ENCODE measurements at places on chromosomes 7 and 10.

DNA sequence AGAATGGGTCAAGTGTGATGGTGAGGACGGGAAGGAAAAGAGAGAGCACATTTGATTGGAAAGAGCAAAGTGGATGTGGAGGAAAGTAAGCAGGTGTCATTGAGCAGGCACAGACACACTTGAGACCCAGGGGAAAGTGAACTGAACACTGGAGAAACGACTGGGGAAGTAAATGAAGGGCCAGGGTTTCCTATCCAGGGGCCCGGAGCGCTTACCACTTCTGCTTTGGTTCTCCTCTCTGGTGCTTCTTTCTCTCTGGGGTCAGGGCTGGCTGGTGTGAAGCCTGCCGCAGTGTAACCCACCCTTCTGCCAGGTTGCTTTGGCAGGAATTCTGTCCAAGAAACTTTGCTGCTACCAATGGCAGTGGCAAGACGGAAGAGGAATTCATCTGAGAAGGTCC is 219.3 kb downstream of the SKAP2 start:
- no peak for DNase-seq

DNA sequence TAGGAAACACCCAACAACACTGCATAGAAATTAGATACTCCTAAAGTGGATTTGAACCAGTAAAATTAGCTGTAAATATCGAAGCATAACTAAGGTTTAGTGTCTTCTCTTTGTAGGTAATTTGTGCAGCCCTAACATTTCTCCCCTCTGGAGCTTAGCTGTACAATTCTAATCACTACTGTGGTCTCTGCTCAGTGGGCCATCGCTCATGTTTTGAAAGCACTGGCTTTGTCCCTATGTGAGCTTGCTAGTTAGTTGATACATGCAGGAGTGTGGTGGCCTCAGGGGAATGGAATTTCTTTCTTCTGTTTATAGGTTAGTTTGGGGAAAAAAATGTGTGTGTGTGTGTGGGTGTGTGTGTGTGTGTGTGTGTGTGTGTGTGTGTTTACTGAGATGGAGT is 373.1 kb downstream of the DPP6 start:
- no peak for DNase-seq

- DNase-seq: no peak
Observed at GRCh38 chr10:130215931-130216231, 79.7 kb downstream of the GLRX3 start.

DNA sequence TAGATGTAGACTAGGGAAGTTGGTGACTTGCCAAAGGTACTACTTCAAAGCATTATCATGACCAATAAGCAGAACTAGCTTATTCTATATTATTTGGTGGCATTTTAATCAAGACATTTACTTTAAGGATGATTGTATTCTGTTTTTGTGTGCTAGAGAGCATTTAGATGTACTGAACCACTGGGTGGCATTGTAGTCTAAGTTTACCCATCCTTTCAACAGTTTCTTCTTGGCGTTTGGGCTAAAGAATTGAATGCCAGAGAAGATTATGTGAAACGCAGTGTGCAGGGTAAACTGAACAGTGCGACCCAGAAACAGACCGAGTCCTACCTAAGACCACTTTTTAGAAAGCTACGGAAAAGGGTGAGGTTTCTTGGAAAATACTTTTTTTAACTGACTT is 26.8 kb downstream of the PRPF18 start:
- no peak for DNase-seq

DNA sequence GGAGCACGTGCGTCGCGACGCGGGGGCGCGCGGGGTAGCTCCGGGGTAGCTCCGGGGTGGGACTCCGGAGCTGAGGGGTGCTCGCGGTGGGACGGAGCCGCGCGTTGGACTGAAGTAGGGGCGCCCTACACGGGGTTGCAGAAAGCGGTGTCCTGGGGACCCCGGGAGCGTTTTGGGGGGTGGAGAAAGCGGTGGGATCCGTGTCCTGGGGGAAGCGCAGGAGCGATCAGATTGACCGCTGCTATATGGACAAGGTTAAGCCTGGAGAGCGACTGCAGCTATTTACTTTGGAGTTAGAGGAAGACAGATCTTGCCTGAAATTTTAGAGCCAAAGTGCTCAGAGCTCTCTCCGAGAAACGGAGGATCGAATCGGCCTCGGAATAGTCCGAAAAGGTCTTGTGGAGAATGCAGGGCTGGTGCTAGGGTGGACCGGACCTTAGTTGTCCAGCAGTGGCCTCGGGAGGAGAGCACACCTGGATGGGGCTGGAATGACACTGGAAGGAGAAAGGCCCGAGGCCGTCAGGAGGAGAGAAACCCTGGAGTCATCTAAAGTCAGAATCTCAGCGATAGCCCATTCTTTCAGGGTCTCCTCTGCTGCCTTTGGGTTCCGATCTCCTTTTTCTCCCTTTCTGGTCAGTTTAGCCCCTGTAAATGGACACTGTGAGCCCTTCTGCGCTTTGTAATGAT is 564 bp downstream of the PDSS1 start:
- DNase-seq: no peak

DNA sequence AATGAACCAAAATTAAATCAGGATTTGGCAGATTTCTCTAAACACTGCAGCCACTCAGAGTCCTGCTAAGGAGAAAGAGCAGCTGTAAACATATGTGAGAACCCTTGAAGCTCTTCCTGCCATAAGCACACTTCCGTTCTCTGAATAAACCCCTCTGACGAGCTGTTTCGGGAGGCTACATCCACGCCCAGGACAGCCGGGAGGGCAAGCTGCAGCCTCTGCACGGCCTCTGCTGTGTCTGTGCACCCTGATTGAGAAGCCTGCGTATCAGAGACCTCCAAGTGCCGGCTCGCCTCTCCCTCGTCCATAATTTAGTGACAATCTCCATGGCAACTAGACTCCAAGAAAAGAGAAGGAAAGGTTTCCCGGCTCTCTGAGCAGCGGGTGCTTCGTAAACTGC is 114.4 kb downstream of the PTPRN2 start:
- DNase-seq: no peak

GRCh38 chr10:57699944-57700343 is 567.8 kb downstream of the IPMK start:
- no peak for DNase-seq

GRCh38 chr7:16627236-16627635 is 18.3 kb downstream of the ANKMY2 start:
- no peak for DNase-seq

DNA sequence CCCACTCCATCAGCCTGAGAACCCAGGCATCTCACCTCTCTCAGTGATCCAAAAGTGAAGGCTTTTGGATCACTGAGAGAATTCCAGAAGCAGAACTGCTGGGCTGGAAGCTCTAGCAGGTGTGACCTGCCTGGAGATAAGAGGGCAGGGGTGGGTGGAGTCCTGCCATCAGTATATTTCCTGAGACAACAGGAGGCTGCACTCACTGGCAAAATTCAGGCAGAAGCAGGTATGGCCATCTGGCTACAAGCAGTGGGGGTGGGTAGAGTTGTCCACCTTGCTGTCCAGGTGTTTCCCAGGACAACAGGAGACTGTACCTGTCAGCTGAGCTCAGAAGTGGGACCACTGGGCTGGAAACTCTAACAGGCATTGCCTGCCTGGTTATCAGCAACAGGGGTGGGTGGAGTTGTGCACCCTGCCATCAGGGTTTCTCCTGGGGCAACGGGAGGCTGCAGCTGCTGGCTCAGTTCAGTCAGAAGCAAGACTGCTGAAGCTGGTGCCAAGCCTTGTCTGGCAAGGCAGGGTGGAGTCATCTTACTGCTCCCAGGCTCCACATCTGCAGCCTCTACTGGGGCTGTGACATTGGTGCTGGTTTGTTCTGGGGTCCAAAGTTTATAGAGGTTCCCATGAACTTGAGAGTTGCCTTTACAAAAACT is 47.2 kb upstream of the SFTPD start:
- DNase-seq: no peak

DNA sequence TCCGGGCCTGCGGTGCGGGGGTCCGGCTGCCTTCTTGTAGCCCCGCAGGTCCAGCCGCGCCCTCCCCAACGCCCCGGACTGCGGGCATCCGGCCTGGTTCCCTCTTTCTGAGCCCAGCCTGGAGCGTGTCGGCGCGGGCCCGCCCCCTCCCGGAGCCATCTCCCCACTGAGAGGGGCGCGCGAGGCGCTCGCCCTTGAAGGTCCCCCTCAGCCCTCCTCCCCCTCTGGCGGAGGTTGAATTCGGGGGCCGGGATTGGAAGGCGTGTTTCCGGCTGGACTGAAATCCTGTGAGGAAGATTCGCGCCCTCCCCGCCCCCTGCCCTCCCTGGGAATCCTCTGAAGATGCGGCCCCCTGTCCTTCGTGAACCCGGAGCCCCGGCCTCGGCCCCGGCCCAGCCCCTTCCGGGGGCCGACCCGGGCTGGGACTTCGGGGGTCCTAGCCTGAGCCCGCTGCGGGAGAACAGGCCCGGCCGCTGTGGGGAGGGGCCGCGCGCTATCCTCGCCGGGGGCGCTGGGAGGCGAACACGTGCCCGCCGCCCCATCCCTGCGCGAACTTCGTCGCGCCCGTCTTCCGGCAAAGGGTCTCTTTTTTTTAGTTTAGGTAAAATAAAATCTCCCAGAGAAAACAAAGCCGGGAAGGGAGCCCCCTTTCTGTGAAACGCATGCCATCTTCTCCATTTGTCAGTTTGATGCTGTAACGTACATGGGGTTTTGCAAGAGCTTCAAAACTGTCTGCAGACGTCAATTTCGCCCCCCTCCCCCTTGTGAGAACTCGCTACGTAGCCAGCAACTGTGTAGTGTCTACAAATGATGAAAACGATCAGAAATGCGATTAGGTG is 636 bp downstream of the PDCD4 start:
- DNase-seq: no peak

DNA sequence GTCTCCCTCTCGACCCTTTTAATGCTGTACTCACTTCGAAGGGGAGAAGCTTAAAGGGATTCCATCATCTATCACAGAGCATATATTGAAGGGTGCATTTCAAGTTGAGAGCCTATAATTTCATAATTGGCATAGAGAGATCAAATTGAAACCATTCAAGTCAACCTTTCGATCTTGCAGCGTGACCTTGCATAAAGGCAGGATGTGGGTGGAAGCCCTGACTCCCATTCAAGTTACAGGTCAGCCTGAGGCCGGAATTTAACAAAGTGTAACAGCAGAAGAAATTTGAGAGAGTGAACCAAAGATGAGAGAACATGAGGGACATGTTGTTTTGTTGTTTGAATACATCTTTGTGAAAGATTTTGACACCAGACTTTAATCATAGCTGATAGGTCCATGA is 195.3 kb upstream of the TPK1 start:
- no peak for DNase-seq

DNA sequence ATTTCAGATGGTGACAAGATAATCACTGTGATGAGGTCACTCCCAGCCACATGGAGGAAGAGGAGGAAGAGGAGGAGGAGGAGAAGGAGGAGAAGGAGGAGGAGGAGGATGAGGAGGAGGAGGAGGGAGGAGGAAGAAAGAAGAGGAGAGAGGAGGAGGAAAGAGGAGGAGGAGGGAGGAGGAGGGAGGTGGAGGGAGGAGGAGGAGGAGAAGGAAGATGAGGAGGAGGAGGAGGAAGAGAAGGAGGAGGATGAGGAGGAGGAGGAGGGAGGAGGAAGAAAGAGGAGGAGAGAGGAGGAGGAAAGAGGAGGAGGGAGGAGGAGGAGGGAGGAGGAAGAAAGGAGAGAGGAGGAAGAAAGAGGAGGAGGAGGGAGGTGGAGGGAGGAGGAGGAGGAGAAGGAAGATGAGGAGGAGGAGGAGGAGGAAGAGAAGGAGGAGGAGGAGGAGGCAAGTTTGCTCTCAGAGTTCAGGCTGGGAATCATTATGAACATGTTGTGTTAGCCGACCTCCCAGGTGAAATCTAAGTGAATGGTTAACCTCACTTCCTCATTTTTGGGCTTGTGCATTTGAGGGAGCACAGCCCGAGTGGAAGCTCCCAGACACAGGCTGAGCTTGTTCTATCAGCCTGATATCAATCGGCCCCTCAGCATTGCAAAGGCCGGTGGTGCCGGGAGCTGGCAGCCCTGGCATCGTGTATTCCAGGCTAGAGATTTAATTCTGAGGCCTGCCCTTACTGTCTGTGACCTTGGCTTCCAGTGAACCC is 236.2 kb upstream of the PITRM1 start:
- DNase-seq: no peak

DNA sequence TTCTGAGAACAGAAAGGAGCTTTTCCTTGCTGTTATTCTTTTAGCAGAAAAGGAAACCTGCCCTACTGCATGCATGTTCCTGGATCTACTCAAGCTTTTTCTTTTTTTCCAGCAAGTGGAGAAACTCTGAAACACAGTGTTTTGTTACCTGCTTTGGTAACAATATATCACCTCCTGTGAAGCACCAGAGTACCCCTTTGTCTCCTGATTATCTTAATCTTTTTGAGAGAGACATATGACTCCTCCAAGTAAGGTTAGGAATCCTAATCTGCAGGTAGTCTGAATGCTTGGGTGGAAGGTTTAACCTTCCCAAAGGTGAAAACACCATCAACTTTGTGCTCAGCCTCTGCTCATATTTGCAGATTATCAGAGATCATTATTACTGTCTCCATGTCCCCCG is 93.1 kb downstream of the MAPK8 start:
- no peak for DNase-seq

GRCh38 chr10:100346351-100346764 is 675 bp upstream of the SCD start:
- no peak for DNase-seq

DNA sequence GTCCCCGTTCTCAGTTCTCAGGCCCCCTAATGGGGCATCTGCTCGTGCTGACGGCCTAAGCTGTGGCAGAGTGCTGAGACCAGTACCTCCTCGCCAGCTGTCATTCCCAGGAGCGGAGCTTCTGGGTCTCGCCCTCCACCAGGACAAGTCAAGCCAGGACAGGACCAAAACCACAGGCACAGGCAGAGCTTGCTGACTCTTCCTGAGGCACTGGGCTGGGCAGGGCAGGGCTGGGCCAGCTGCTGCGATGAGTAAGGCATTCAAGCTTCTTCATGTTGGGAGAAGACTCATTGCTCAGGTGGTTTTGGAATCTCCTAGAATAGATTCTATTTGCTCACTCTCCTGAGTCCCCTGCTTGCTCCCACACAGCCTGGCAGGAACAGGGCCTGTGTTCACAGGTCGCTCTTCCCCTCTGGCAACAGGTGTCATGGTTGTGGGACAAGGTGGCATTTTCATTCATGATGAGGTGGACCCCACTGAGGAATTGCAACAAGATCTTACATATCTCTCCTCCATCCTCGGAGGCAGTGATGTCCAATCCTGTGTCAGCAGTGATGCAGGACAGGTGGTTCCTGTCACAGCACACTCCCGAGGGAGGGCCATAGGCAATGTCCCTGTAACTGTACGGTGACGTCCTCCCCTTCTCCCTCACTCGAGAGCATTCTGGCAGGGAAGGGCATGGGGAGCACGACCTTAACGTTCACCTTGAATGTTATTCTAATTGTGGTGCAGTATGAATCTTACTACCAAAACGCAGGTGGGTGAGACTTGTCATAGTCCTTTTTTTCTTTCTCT is 17.0 kb upstream of the SH3PXD2A start:
- DNase-seq: no peak

GRCh38 chr10:25698638-25699037 is 235.4 kb upstream of the MYO3A start:
- DNase-seq: no peak

GRCh38 chr7:14170872-14171271 is 181.4 kb upstream of the ETV1 start:
- DNase-seq: no peak

GRCh38 chr10:117945651-117946050 is 101.1 kb downstream of the RAB11FIP2 start:
- no peak for DNase-seq

- no peak for DNase-seq
Observed at GRCh38 chr7:7969306-7970236, 975 bp downstream of the GLCCI1 start.
